Mesothelial cell of epicardium (in vitro differentiated cells): ENCODE measurements at places on chromosomes 11 and 22. TPM values are rescaled to one million over a fixed set of nuclear protein-coding genes. Genes with fewer than 3 reads are reported as not detected.
A peak's percentile ranks its signal among the peaks of the same experiment; 100 is the strongest.

GRCh38 chr11:65172600-65172999 is 2.6 kb downstream of the SPDYC start:
- DNase-seq = no peak
- no peak overlapping the region for H3K4me3 ChIP-seq
- no peaks in the 10 kb centered on the region for H3K36me3 ChIP-seq
- H3K4me1 ChIP-seq = peaks cover 5% of the 10 kb centered on the region
- no peak overlapping the region for H3K27ac ChIP-seq
- no peaks in the 10 kb centered on the region for H3K27me3 ChIP-seq

DNA sequence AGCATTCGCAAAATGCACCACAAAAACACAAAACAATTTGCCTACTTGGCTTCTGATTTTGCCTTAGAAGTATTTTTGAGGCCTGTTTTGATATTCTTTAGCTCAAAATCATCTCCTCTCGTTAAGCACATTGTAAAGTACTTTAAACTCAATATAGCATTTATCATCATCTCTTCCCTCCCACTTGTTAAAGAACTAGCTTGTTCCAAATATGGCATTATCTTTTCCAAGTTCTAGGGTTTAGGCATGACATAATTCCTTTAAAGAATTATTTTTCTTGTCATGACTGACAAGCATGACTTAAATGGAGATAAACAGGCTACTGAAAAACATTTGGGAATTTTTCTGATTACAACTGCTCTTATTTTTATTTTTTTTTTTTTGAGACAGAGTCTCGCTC is 21.3 kb downstream of the CELF1 start:
- no peaks in the 10 kb centered on the region for H3K27me3 ChIP-seq
- no peak overlapping the region for H3K4me3 ChIP-seq
- peak overlapping the region; percentile 79 for H3K27ac ChIP-seq
- DNase-seq = no peak
- H3K4me1 ChIP-seq = peaks cover 19% of the 10 kb centered on the region

DNA sequence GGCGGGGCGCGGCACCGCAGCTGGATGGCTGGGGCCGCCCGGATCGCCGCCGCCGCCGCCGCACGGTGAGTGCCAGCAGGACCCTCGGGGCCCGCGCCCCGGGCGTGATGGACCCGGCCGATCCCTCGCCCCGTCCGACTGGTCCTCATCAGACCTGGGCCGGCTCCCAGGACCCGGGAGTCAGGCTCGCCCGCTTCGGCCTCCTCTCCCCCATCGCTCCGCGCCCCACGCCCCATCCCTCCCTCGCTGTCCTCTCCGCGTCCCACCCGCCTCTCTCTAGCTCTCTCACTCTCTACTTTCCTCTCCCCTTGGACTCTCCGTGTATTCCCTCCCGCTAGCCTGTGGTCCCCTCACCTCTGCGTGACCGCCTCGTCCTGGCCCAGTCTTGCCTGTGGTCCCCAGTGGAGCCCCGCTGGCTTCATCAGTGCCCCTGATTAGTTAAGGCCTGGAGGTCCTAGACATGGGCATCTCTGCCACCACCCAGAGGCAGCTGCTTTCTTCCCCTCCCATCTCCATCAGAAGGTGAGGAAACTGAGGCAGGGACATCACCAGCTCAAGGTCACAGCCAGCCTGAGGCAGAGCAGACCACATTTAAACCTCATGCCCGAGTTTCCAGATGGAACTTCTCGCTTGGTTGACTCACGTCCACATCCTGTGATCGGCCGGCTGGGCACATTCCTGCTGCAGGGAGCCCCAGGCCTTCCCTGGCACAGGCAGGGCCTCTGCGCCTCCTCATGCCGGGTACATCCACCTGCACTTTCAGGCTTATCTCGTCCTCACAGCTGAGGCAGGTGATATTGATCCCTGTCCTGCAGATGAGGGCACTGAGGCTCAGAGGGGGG is 429 bp downstream of the SLC39A13 start:
- no peak for DNase-seq
- H3K4me3 ChIP-seq = peak overlapping the region; percentile 94

DNA sequence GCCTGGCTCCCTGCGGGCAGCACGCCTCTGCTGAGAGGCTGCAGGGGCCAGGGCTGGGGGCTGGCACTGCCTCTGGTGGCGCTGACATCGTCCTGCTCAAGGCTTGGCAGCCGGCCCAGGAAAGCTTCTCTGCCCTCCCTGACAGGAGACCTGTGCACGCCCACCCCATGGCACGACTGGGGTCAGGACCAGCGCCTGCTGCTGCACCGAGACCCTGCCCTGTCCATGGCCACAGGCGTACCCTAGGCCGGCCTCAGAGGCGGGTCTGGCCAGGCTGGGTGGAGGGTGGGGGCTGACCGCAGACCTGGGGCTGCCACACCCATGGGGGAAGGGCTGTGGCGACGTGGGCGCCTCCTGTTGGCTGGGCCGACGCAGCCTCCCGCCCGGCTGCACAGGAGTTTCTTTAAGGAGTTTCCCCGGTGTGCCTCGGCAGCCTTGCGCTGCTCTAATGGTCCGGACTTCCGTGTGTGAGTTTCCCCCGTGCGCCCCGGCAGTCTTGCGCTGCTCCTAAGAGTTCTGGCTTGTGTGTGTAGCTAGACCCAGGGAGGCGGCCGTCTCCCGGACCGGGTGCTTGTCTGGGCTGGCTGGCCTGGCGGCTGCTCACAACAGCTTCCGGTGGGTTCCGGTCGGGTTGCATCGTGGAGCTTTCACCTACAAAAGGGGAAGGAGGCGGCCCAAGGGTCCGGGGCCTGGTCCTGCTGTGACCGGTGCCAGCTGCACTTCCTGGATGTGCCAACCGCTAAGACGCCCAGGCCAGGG is 4.6 kb downstream of the TRABD start:
- H3K27ac ChIP-seq = peak overlapping the region; percentile 43
- no peak for DNase-seq
- no peaks in the 10 kb centered on the region for H3K36me3 ChIP-seq

DNA sequence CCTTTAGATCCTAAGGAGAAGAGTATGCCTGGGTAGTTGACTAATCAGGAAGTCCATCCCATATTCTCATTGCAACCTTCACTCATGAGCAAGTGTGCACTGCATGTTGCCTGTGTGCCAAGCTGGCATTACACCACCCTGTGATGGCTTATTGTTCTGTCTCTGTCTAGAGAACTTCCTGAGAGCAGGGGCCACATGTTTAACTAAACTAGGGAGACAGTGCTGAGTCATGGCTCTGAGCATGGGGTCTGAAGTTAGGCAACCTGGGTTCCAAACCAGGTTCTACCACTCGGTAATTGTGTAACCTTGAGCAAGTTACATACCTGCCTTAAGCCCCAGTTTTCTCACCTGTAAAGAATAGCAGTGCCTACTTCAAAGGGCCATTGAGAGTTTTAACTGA is 39.6 kb downstream of the CSNK2A3 start:
- no peak overlapping the region for H3K27ac ChIP-seq
- H3K36me3 ChIP-seq = no peaks in the 10 kb centered on the region
- H3K4me1 ChIP-seq = peaks cover 4% of the 10 kb centered on the region
- no peak for DNase-seq
- no peak overlapping the region for H3K4me3 ChIP-seq

The OR10A4 gene
- total RNA-seq = not detected in 3 replicates

The MMP13 gene
- total RNA-seq = not detected in 3 replicates
